ENCODE measurements at places on chromosomes 5 and 9. TPM values are rescaled to one million over a fixed set of nuclear protein-coding genes. Genes with fewer than 3 reads are reported as not detected.

GRCh38 chr5:100464418-100464817, 70.8 kb upstream of the FAM174A start:
- no peaks in the 10 kb centered on the region for H3K4me1 ChIP-seq
- no peaks in the 10 kb centered on the region for H3K27me3 ChIP-seq
- no peaks in the 10 kb centered on the region for H3K36me3 ChIP-seq
- H3K4me3 ChIP-seq = no peak overlapping the region
- no peak for DNase-seq

GRCh38 chr5:180114304-180115003, 42.9 kb upstream of the RNF130 start:
- DNase-seq = no peak
- H3K4me1 ChIP-seq = no peaks in the 10 kb centered on the region
- no peaks in the 10 kb centered on the region for H3K36me3 ChIP-seq
- H3K4me3 ChIP-seq = no peak overlapping the region
- H3K27ac ChIP-seq = no peak overlapping the region
- H3K27me3 ChIP-seq = peaks cover 23% of the 10 kb centered on the region

The NR5A1 gene
- not detected for total RNA-seq

- H3K4me1 ChIP-seq = peaks cover 35% of the 10 kb centered on the region
- H3K4me3 ChIP-seq = no peak overlapping the region
- no peak overlapping the region for H3K27ac ChIP-seq
- no peak for DNase-seq
- H3K36me3 ChIP-seq = no peaks in the 10 kb centered on the region
Measured at GRCh38 chr9:125103770-125104460, 39.4 kb downstream of the SCAI start.

- H3K27ac ChIP-seq = no peak overlapping the region
- H3K36me3 ChIP-seq = no peaks in the 10 kb centered on the region
- H3K4me3 ChIP-seq = no peak overlapping the region
- peaks cover 41% of the 10 kb centered on the region for H3K27me3 ChIP-seq
Measured at GRCh38 chr9:37668116-37668601, 17.4 kb downstream of the FRMPD1 start.

The RAI14 gene
- total RNA-seq = 69.9 TPM

DNA sequence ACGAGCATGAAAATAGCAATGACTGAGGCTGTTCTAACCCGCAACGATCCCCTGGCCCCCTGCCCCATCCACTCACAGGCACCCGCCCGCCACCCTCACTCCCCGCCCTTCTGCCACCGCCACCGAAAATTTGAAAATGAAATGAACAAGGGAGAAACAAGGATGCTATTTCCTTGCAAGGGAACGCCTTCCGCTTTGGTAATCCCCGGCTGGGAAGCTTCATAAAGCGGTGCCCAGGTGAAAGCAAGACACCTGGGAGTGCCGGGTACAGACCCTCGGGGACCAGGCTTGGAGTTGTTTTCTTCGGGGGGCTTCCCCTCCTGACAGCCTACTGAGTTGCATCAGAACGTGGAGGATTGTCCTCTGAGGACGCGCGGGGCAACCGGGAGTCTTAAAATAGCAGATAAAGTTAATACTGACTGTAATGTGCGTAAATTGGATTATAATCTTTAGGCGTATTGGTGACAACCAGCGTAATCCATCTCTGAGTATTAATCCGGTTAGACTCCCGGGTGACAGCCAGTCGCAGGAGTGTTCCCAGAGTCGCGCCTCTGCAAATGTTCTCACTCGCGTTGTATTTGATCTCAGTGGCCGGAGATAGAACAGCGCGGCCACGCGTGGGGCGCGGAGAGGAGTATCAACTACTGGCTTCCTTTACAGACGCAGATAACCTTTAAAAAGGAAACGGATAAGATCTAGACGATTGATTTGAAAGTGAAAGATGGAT, 885 bp upstream of the MLLT3 start:
- H3K27ac ChIP-seq = peak overlapping the region; percentile 94
- no peaks in the 10 kb centered on the region for H3K27me3 ChIP-seq
- DNase-seq = no peak
- peak overlapping the region; percentile 96 for H3K4me3 ChIP-seq
- peaks cover 16% of the 10 kb centered on the region for H3K4me1 ChIP-seq

DNA sequence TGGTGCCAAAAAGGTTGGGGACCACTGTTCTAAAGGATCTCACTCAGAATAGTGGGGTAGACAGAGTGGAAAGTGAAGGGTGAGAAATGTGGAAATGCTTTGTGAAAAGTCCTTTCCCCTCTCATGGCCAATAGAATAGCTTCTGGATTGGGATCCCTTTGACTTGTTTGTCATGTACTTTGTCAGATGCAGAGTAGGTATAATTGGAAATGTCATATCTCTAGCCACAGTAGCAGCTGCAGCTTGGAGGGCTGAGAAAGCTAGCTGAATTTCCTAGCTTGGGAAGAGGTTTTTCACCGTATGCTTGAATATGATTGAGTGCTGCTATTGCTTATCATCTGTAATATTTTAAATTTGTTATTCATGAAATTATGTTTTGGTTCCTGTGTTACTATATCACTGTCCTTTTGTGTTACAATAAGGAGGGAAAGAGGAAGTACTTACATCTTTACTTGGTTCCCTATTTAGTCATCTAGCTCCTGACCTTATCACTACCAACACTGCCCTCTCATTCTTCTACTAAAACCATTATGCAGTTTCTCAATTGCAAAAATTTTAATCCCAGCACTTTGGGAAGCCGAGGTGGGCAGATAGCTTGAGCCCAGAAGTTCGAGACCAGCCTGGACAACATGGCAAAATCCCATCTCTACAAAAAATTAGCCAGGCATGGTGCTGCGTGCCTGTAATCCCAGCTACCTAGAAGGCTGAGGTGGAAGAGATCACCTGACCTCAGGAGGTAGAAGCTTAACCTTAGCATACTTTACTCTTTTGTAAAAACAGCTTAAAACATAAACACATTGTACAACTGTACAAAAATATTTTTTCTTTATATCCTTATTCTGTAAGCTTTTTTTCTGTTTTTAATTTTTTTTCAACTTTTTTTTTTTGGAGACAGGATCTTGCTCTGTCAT, 12.4 kb downstream of the SLC30A5 start:
- H3K27me3 ChIP-seq = no peaks in the 10 kb centered on the region
- H3K36me3 ChIP-seq = peaks cover 53% of the 10 kb centered on the region
- no peak overlapping the region for H3K27ac ChIP-seq
- no peak for DNase-seq
- no peak overlapping the region for H3K4me3 ChIP-seq
